T-helper 17 cell (primary cell): ENCODE measurements at places on chromosomes 13 and 19.
A peak's percentile ranks its signal among the peaks of the same experiment; 100 is the strongest.

GRCh38 chr19:18790566-18791314, at the start of gene COMP:
COMP (minus strand) TSS chr19:18791305; CDS start chr19:18791269, 36 bp downstream.
- DNase-seq = no peak

DNA sequence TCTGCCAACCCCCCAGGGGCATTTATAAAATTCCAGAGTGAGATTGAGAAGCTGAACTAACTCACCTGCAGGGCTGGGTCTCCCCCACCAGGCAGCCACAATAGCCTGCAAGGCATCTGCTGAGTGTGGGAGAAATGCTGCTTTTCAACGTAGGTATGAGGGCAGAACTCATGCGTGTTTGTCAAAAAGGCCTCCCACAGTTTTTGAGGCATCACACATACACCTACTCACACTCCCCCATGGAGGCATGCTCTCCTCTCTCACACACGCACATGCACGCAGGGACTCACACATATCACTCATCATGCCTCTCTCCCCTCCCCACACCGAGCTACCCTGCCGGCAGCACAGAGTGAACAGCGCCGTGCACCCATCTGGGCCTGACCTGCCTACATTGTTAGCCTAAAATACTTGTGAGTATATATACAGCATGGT, 390.5 kb downstream of the FGF9 start:
- peak; percentile 27 for DNase-seq

GRCh38 chr19:48342841-48343540, 17.6 kb downstream of the EMP3 start:
- no peak for DNase-seq

DNA sequence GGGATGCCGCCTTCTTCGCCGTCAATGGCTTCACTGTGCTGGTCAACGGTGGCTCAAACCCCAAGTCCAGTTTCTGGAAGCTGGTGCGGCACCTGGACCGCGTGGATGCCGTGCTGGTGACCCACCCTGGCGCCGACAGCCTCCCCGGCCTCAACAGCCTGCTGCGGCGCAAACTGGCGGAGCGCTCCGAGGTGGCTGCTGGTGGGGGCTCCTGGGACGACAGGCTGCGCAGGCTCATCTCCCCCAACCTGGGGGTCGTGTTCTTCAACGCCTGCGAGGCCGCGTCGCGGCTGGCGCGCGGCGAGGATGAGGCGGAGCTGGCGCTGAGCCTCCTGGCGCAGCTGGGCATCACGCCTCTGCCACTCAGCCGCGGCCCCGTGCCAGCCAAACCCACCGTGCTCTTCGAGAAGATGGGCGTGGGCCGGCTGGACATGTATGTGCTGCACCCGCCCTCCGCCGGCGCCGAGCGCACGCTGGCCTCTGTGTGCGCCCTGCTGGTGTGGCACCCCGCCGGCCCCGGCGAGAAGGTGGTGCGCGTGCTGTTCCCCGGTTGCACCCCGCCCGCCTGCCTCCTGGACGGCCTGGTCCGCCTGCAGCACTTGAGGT, 7.0 kb downstream of the MAP1S start:
- no peak for DNase-seq

GRCh38 chr13:45479661-45480060, 14.9 kb downstream of the COG3 start:
- DNase-seq = no peak

DNA sequence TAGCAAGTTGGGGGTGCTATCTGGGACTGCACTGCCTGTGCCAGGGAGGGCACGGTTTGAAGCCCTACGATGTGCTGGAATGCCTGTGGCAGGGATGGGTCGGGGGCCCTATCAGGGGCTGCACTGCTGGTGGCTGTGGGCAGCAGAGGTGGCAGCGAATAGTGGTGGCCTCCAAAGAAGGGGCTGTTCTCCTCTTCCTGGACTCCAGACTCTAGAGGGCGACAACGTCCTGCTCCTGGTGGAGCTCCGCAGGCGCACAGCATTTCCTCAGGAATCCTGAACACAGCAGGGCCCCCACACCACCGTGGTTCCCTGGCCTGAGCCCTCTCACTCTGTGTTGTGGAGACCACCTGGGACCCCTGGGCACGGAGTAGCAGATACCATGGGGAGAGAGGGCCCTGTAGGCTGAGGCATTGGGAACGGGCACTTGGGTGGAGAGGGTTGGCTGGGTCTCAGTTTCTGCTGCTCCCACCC, 145.6 kb downstream of the TNFRSF19 start:
- no peak for DNase-seq

DNA sequence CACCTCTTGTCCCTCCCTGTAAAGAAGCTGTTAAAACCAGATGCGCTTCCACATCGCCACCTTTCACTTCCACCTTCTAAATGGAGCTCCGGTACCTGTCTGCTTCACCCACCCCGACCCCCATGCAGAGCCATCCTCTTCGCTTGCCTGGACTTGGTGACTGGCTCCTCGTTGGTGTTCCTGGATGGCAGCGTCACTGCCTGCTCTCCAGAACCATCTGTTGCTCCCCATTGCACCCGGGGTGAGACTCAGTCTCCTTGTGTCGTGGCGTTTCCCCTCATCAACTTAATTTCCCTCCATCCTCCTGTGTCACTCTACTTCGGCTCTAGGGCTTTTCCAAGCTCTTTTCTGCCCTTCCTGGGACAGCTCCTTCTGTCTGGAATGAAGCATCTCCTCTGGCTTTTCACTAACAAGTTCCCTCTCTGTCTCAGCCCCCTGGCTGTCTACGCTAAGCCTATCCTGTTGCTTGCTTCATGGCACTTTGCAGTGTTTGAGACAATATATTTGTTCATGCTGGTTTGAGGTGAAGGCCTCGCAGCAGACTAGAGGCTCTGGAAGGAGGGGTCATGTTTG, 10.3 kb downstream of the CEBPG start:
- no peak for DNase-seq

DNA sequence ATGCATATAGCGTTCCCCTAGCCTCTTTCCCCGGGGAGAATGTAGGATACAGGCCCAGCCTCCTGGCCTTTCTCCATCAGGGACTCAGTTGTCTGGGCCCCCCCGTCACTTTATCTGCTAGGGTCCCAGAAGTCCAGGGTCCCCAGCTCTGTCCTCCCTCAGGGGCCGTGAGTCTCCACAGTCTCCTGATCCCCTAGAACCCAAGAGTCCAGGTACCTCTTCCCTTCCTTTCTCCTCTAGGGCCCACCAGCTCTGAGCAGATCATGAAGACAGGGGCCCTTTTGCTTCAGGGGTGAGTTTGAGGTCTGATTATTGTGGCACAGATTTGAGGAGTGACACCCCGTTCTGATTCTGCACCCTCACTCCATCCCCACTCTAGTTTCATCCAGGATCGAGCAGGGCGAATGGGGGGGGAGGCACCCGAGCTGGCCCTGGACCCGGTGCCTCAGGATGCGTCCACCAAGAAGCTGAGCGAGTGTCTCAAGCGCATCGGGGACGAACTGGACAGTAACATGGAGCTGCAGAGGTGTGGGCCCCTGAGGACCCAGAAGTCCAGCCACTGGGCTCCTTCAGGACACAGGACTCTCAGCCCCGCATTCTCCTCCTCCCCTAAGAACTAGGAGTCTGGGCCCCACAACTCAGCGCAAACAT, 758 bp downstream of the BAX start:
- DNase-seq = no peak

DNA sequence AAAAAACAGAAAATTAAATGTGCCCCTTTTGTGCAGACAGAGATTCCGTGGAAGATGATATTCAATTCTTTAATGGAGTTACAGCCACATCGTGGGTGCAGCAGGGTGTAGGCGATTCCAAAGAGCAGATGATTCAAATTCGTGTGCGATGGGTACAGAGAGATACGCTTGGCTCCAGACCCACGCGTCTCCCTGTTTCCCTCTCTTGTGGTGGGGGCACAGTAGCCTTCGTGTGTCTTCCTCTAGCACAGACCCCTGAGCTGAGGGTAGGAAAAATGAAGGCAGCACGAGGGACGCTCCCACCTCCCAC, 4.8 kb downstream of the TSPAN16 start:
- no peak for DNase-seq

DNA sequence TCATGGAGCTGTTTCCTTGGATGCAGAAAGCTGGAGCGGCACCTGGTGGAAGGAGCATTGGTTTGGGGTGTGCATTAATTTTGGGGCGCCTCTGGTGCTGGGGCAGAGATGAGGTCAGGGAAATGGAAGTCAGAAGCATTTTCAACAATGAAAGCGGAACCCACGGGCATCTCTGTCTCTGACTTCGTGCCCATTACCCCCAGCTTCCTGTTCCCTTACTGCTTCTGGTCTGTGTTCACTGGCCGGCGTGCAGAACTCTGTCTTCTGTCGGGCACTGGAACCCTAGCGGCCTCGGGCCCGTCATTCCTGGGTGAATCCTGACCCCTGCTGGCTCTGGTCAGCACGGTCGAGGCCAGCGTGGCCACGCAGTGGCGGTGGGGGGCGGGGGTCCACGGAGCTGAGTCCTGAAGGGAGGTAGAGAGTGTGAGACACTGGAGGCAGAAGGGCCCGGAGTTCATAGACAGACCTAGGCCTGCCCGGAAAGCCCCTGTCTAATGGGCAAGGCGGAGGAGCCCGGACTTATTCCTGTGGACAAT, 7.9 kb upstream of the LINGO3 start:
- no peak for DNase-seq

GRCh38 chr19:8648240-8648639, 17.8 kb downstream of the NFILZ start:
- DNase-seq = no peak

- DNase-seq = no peak
These were observed 63.4 kb downstream of the RAP2A start for GRCh38 chr13:97497400-97497799.

DNA sequence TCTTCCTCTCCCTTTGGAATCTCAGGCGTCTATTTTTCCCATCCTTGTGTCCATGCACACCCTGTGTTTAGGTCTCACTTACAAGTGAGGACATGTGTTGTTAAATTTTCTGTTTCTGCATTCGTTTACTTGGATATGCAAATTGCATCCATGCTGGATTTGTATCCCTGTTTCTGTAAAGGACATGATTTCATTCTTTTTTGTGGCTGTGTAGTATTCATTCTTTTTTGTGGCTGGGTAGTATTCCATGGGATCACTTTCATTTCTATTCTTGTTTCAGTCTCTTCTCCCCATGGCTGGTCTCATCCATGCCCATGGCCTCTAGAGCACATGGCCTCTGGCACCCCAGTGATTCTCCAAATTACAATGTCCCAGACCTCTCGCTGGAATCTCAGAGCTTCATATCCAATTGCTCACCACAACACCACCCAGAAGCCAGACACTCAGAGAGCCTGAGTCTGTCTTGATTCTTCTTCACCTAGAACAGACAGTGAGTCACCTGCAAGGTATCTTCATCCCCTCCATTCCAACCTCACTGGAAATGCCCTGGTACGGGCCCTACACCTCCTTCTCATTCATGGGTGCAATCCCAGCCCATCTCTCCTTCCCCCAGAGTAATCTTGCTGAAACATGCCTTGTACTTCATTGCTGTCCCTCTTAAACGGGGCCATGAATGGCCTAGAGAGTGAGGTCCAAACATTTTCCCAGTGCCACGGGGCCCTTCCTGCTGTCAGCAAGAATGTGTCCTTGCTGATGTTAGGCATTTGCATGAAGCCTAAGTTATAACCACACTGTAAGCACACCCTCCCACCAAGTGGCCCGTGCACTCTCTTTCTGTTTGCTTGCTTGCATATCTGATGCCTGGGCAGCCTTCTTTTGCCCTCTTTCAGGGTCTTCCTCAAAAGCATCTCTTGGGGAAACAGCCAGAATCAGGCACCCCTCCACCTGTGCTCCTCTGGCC, 476.2 kb upstream of the TSHZ3 start:
- no peak for DNase-seq

GRCh38 chr13:109233293-109233692, 553.1 kb downstream of the IRS2 start:
- DNase-seq = no peak

GRCh38 chr13:91401920-91402319, 3.5 kb downstream of the GPC5 start:
- no peak for DNase-seq

- DNase-seq = no peak
These were observed 2.7 kb downstream of the KLK2 start for GRCh38 chr19:50875795-50876422.

DNA sequence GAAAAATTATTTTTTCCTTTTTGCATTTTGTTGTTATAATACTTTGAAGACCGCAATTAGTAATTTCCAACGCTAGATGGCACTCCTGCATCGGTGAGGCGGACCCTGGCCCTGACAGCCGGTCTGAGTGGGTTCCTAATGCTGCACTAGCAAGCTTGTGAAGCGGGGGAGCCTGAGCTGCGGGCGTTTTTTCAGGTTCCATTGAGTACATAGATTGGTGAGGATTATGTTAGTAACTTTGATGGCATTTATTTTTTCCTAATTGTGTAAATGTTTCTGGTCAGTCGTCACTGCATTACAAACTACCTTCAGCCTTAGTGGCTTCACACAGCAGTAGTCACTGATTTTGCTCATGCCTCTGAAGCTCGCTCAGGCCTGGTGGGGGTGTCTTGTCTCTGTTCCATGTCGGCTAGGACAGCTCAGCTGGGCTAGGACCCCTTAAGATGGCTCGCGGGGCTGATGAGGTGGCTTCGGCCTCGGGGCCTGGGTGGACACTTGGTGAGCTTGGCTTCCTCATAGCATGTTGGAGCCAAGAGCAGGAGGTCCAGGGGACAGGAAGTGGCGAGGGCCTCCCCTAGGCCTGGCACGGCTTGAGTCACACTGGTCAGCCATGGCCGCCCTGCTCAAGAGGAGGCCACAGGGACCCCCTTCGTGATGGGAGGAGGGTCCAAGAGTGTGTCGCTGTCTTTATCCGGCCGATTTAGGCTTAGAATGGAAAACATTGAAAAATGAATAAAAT, 25.0 kb downstream of the ERCC5 start:
- peak; percentile 35 for DNase-seq

GRCh38 chr13:98223741-98224140, 46.7 kb upstream of the RNF113B start:
- no peak for DNase-seq

DNA sequence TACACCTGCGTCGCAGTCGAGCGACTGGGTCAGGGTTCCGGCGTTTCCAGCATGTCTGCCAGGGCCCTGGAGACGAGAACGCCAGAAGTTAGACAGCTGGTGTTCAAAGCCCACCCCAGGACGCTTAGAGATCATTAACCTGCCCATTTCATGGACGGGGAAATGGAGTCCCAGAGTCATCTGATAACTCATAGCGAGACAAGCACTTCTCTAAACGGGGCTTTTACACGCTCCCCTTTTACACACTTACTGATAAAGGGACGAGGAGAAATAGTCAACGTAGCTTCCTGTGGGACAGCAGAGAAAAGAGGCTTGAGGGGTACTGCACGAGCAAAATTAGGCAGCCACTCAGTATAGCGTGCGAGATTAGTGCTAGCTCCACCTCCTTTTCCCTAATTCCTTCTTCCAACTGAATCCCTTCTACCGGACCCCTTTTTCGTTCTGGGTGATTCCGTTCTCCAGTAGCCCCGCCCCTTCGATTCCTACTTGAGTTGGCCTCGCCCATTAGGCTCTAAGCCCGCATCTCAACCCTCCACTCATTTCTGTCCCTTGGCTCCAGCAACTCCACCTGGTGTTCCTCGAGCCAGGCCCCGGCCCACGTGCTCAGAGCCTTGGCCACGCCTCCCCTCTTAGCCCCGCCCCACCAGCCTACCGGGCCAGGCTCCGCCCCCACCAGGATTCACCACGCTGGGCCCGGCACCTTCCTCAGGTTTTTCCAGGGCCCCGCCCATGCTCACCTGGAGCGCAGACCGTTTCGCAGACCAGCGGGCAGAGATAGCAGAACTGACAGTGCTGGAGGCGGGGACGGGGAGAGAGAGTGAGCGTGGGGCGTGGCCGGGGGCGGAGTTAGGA, 3.7 kb downstream of the HRC start:
- no peak for DNase-seq
